ENCODE measurements at places on chromosomes 1 and 21.

- no peak for DNase-seq
Measured at GRCh38 chr1:6074192-6074901, 28.7 kb downstream of the KCNAB2 start.

DNA sequence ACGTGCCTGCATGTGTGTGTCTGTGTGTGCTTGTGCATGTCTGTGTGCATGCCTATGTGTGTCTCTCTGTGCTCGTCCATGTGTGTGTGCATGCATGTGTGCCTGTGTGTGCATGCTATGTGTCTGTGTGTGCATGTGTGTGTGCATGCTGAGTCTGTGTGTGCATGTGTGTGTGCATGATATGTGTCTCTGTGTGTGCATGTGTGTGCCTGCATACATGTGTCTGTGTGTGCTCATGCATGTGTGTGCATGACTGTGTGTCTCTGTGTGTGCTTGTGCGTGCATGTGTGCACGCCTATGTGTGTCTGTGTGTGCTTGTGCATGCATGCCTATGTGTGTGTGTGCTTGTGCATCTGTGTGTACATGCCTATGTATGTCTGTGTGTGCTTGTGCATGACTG, 52.3 kb downstream of the TCP10L start:
- DNase-seq = no peak

- DNase-seq = no peak
Measured at GRCh38 chr1:29084196-29084521, 39.5 kb downstream of the TMEM200B start.

GRCh38 chr1:2091611-2092604, 41.7 kb downstream of the PRKCZ start:
- DNase-seq = peak; percentile 15

DNA sequence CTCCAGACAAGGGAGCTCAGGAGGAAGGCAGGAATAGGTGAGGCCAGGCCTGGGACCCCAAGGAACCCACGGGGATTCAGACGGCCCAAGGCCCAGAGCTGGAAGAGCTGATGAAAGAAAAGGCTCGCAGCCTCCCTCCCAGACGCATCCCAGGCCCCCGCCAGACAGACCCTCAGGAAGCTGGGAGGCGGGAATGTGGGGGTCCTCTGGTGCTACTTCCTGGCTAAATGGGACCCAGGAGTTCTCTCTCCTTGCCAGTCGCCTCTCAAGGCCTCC, 430 bp downstream of the FBXO2 start:
- DNase-seq = no peak

Measured in activated CD8-positive, alpha-beta memory T cell treated with anti-CD3 and anti-CD28 coated beads for 1 hour (primary cell).